AG08396 (cell line): ENCODE measurements at places on chromosomes 1 and 21.

- no peak for DNase-seq
Measured at GRCh38 chr1:174134003-174134659, 25.2 kb upstream of the RABGAP1L start.

- no peak for DNase-seq
Measured at GRCh38 chr1:32863218-32863880, 7.4 kb downstream of the FNDC5 start.

GRCh38 chr1:219144658-219145315 is 28.9 kb upstream of the LYPLAL1 start:
- DNase-seq = no peak

GRCh38 chr1:232599178-232600041 is 30.5 kb downstream of the SIPA1L2 start:
- DNase-seq = no peak

DNA sequence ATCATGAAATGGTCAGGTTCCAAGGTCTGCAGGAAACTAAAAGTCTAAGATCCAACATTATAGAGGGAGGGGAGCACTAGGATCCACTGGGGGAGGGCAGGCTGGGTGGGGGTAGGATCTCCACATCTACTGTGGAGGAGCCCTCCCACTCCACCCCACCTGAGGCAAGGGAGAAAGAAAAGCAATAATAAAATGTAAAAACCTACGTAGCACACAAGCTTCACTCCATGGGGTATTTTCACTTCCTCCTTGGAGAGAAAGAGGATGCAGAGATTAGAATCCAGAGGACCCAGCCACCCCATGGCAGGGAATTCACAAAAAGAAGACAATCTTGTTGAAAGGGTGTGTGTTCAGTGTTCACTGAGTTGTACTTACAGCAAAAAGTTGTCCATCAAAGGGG is 14.4 kb downstream of the SPOCD1 start:
- DNase-seq = no peak
